ENCODE measurements at places on chromosomes 2 and 18.

GRCh38 chr2:168037778-168038177 is 209.6 kb downstream of the STK39 start:
- DNase-seq: no peak

DNA sequence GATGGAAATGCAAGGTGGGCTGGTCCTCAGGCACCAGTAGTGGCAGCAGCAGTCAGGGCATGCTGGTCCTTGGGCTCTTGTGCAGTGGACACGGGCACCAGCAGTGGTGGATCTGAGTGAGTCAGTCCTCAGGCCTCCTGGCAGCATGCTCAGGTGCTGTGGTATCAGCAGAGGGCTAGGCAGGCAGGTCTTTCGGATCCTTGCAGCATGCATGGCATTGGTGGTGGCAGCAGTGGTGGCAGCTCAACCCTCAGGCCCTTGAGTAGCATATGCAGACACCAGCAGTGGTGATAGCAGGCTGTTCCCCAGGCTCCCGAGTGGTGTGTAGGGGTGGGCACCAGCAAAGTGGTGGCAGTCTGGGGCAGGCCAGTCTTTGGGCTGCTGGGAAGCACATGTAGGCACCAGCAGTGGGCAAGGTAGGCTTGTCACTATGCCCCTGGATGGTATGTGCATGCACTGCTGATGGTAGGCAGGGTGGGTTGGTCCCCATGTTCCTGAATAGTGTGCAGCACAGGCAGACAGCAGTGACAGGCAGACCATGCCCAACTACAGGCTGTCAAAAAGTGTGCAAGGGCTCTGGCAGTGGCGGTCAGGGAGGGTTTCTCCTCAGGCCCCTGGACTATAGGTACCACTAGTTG is 606.0 kb downstream of the ADCYAP1 start:
- DNase-seq: no peak

- no peak for DNase-seq
Observed at GRCh38 chr2:23146011-23146410, 239.0 kb upstream of the KLHL29 start.

- no peak for DNase-seq
Observed at GRCh38 chr2:204228169-204228886, 291.8 kb downstream of the ICOS start.

DNA sequence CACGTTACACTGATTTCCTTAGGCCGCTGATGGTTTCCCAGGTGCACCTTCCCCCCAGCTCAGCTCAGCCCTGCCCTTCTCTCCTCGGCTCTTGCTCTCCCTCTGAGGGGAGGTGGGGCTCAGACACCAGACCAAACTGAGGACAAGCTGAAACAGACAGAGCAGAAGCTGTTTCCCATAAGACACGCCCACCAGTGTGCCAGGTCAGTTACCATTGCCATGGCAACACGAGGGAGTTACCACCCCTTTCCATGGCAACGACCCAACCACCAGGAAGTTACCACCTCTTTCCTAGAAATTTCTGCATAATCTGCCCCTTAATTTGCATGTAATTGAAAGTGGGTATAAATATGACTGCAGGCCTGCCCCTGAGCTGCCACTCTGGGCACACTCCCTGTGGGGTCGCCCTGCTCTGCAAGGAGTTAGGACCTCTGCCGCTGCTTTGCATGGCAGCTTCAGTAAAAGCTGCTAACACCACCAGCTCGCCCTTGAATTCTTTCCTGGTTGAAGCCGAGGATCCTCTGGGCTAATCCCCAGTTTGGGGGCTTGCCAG is 120.9 kb upstream of the SMIM21 start:
- no peak for DNase-seq

GRCh38 chr2:21966139-21966538 is 842.4 kb downstream of the TDRD15 start:
- no peak for DNase-seq

DNA sequence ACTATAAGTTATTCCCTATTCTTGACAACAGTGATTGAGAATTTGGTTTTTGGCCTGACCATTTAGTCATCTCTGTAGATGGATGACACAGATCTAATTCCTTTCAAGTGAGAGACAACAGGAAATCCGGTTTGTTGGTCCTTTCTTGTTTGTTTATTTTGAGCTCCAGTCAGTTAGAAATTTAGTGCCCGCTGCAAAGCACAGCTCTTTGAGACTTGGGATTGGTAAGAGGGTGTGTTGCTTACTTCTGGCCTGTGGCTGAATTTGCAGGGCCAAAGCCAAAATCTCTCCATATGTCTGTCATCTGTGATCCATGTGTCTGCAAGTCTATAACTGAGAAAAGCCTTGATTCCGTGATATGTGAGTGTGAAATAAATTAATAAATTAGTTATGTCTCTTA is 74.3 kb downstream of the BIN1 start:
- no peak for DNase-seq

DNA sequence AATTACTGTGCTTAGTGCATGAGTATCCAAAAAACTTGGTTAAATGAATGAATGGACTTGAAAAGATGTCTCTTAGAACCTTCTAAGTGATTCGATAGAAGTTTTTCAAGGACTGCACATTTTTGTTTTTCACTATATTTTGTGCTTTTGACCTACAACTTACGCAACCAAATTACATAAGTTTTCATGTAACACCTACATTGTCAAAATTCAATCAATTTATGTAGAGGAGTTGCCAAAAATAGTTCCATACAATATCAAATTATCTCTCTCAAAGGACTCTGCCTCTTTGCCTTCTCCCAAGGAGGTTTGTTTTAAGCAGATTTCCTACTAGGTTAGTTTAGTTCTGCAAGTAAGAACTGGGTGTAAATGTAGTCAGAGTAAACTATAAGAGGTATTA is 10.3 kb downstream of the MARCHF7 start:
- DNase-seq: no peak

DNA sequence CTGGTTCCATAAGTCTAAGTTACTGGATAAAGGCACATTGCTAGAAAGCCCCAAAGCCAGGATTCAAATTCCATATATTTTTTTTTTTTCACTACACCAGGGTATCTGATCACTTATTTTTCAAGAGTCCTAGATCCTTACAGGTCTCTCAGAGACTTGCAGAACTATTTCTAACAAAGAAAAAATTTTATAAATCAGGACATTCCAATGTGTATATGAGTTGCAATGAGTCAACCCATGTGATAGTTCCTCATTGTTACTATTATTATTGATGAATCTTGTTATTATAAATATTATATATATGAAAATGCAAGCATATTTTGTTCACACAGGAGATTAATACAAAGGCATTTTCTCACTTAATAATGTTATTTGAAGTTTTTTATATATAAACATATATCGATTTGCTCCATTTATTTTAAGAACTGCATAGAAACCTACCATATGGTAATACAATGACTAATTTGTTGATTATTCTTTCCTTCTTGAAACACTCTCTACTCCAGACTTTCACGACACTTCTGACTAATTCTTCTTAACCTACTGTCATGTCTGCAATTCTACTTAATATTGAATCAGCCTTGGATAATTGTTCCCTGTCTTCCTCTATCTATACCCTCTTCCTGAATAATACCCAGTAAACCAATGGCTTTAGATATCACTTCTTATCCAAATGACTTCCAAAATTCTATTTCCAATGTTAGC is 968.4 kb upstream of the NRXN1 start:
- DNase-seq: no peak

Data from stimulated activated CD4-positive, alpha-beta T cell treated with anti-CD3 and anti-CD28 coated beads, Interleukin-4, amount 100 ng/mL, for 1 hour (primary cell).